ENCODE measurements at places on chromosomes 12 and 14.

DNA sequence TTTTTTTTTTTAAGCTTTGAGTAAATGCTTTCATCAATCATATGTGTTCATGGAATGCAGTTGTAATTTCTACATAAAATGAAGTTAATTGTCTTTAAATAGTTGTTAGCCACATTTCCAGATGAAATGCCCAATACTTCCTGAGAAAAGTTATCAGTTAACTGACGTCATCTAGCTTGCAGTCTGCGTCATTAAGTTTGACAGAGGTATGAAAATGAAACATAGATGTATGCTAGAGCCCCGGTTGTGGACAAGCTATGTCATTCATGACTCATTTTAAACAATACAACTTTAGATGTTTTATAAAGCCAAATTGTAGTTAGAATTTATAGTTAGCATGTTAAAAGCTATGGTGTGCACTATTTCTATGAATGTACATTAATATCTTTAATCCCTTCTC, 90.7 kb downstream of the PLEKHA5 start:
- DNase-seq = no peak

DNA sequence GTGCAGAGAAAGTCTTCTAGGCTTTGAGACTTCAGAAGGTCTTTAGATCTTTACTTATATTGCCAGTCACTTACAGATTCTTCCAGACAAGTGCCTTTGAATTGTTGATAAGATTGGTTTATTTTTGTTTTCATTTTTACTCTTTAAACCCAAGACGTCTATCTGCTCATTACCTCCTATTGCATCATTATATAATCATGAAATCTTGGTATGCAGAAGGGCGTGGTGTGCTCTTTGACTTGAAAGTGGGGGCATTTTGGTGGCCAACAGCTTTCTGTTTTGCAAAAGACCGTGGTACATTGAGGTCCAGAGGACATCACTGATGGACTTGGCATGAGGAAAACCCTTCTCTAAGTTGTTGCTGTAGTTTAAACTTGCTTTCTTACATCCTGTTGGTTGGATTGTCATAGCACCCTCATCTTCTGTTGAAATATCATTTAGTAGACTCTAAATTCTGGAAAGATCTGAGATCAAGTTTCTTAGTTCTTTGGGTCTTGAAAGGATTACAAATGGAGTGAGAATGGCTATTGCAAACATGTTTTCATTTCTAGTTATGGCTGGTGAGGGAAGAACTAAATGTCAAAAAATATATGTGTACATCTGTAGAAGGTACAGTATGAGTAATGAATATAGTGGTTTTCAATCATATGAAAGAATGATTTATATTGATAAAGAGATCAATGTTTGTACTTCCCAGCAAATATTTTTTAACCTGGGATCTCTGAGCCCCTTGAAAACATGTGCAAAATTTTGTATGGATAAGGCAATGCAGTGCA, 441.8 kb downstream of the NRXN3 start:
- DNase-seq = no peak

- DNase-seq = no peak
Observed at GRCh38 chr12:92094751-92095161, 50.9 kb downstream of the BTG1 start.

- DNase-seq = no peak
Observed at GRCh38 chr14:58876608-58877007, 238.8 kb downstream of the DACT1 start.

GRCh38 chr14:106037380-106037779, 511.0 kb downstream of the TMEM121 start:
- no peak for DNase-seq

- DNase-seq = no peak
Observed at GRCh38 chr14:25120261-25120660, 70.3 kb upstream of the STXBP6 start.

- no peak for DNase-seq
Observed at GRCh38 chr14:83733670-83734069, 1796.3 kb upstream of the FLRT2 start.

- no peak for DNase-seq
Observed at GRCh38 chr14:47466916-47467315, 208.5 kb downstream of the MDGA2 start.

DNA sequence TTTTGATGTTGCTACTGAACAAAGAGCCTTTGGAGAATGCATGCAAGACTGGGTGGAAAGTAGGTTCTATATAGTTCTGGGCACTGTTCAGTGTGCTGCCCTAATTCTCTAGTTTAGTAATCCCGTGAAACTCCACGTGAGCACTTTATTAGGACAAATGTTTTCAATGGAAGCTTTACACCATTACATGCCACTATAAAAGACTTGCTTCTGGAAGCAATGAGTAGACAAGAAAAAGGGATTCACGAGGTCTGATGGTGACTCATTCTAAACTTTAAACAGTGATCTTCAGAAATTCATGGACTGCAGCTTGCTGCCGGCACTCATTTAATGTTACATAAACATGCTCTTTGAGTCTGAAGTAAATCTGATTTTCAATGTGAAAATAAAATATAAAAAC, 22.3 kb downstream of the ATG14 start:
- no peak for DNase-seq

DNA sequence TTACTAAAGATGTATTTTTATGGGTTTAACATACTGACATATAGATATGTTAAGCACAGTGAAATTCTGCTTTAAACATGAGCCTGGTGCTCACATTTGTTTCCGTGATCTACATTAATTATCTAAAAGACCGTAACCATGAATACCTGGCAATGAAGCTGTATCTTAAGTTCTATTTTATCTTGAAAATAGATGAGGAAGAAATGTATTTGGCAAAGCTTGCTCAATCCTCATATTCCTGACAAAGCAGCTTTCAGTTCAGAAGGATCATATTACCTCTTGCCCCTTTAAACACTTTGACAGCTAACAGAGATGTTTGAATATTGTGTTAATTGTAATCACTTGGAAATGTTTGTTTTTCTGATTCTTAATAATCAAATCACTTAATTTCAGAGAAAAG, 9.8 kb downstream of the EPYC start:
- DNase-seq = no peak

DNA sequence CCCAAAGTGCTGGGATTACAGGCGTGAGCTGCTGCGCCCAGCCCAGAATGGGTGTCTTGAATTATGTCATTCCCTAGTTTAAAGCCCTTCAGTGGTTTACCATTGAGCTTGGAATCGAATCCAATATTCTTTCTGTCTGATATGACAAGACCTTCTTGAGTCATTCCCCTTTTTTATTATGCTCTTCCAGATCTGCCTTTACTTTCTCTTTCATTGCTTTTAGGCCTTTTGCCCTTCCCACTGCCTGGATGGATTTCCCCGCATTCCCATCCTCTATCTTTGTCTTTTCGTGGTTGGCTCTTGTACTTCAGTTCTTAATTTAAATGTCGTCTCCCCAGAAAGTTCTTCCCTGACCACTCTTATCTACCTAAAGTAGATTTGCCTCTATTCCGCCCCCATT, 1.6 kb downstream of the TRAFD1 start:
- DNase-seq = no peak

DNA sequence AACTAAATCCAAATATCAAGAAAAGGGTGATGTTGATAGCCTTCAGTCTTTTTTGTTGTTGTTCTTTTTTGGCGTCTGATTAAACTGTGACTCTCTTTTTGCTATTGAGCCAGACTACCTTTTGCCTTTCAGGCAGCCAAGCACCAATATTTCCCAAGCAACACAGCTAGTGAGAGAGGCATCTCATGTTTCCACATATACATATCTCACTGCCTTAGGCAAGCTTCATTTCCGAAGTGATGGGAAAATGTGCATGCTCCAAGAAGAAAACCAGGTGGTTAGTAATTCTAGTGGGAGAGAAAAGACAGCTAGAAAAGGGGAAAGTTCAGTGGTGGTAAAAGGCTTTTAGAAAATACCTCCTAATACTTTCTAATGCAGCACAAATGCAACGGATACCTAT, 277.7 kb downstream of the TMTC2 start:
- DNase-seq = no peak

- DNase-seq = no peak
Observed at GRCh38 chr12:69927164-69927563, 102.1 kb downstream of the MYRFL start.

GRCh38 chr14:35286003-35286600, 6.1 kb upstream of the PSMA6 start:
- no peak for DNase-seq

GRCh38 chr12:19893514-19893913, 454.2 kb downstream of the AEBP2 start:
- no peak for DNase-seq

DNA sequence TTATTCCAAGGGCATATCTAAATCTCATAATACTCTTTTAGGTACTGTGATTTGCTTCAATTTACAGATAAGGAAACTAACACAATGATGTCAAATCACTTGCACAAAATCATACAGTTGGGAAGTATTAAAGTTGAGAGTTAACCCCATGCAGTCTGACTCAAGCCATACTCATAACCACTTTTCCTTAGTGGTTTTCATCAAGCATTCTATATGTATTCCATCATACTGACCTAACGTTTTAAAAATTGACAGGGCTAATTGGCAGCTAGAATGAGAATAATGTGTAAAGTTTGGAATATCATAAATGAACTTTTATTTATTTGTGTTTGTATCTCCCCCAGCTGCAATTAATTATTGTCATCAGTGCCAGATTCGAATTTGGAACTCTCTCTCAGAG, 20.9 kb downstream of the PUS7L start:
- DNase-seq = no peak

DNA sequence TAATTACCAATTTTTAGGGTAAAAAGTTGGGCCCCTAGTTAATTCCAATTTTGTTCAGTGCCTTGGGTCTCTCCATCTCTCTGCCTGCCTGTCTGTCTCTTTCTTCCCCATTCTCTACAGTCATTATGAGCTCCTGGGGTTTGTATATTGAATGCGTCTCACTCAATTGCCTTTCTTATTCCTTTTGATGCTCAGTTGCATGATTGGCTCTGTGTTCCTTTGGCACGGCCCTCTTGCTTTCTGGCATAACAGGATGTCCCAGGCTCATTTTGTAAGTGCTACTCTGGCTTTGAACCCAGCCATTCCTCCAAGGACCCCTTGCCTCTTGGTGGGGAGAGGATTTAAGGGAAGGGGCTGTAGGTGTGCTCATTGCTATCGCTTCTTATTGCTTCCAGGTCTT, 35.6 kb downstream of the ZNF664 start:
- DNase-seq = no peak

GRCh38 chr12:13980538-13981295, 685 bp downstream of the GRIN2B start:
- DNase-seq = no peak

GRCh38 chr12:89469361-89469760, 55.2 kb downstream of the GALNT4 start:
- peak; percentile 6 for DNase-seq

- no peak for DNase-seq
Observed at GRCh38 chr12:92561543-92561899, 141.3 kb upstream of the PLEKHG7 start.

- DNase-seq = no peak
Observed at GRCh38 chr14:33938131-33938949, 12.5 kb downstream of the EGLN3 start.

DNA sequence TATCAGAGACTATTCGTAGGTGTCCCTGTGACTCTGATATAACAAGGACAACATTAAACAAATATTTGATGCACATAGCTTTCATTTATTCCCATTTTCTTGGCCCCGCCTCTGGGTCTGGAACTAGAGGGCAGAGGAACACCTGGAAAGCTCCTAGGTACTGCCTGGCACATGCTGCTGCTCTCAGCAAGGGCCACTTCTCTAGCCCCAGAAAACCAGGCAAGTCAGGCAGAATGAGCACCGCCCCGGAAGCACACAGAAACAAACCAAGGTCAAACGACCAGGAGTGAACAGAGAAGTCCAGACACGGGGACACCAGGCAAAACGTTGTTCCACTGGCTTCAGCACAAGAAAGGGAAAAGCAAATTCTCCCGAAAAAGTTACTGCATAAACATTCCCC, 76.1 kb downstream of the TTC7B start:
- no peak for DNase-seq
